ENCODE measurements at places on chromosomes 6 and 20.

DNA sequence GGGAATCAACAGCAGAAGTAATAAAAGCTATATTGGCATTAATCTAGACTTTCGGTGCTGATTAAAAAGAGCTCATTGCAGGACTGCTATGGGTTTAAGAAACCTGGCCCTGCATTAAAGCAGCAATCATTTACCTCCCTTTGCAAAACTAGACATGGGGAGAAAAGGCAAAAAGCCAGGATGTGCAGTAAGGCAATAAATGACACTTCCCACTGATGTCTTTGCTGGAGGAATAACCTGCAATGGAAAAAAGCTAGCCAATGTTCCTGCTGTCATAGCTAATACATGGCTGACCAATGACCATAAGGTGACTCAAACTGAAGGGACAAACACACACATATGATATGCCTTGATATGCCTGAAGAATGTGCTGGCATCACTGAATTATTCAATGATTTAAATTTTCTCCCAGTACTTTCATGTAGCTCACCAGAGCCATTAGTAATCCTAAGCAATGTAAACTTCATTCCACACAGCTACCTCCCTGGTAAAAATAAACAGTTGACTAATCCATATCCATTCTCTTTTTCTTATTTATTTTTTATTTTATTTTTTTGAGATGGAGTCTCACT is 8.7 kb downstream of the DNAAF9 start:
- no peak for DNase-seq

- no peak for DNase-seq
Observed at GRCh38 chr6:152265651-152266050, 371.5 kb downstream of the SYNE1 start.

GRCh38 chr6:1821513-1822183 is 211.9 kb downstream of the FOXC1 start:
- DNase-seq = no peak

- DNase-seq = no peak
Observed at GRCh38 chr6:165446331-165446730, 136.9 kb upstream of the C6orf118 start.

DNA sequence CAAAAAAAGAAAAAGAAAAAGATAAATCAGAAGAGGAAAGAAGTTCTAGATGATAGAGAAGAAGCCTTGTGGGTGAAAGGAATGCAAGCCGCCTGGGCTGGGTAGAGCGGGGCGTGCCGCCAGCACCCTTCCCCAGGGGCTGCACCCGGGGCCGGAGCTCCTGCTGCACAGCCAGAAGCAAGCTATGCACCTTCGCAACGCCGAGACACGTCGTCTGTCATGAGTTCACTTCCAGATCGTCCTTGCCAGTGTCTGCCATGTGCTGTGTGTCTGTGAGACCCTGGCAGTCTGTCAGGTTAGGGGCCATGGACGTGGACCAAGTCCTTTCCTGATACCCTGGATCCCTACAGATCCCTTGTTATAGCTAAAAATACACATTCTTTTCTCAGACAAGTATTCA is 25.5 kb upstream of the ADRM1 start:
- DNase-seq = no peak

DNA sequence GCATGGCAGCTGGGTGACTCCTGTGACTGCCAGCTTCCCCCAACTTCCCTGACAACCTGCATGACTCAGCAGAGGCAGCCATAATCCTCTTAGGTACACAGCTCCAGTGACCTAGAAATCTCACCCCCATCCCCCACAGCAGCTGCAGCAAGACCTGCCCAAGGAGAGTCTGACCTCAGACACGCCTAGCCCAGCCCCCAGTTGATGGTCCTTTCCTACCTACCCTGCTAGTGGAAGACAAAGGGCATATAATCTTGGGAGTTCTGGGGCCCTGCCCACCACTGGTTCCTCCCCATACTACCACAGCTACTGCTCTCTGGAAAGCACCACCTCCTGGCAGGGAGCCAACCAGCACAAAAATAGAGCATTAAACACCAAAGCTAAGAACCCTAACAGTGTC is 90.2 kb downstream of the F13A1 start:
- DNase-seq = no peak

DNA sequence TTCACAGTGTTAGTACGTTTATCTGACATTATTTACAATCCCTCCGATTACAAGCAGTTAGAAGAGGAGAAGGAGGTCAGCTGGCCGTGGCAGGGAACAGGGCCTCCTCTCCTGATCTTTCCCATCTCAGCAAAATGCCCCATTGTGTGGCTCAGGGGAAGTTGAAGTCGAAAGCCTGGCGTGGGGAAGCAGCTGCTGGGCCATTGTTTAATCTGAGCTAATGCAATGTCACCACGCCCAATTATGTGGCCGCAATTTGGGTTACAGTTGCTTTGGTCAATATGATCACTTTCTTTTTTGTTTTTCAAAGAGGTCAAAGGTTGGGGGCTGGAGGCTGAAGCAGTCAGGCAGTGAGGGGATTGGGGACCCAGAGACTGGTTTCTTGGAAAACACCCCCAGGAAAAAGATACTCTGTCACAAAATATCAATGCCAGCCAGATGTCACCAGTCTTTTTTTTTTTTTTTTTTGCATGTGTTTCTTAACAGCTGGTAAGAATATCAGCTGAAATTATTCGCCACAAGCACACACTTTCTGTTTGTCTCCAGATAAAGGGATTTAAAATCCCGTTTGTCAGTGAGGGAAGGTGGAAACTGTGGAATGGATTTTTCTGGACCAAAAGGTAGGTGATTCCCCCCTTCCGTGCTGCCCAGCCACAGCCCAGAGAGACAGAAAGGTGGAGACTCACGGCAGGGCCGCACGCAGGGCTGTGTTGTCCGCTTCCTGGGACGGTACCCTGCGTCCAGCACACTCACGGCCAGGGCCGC is 24.6 kb downstream of the DLL1 start:
- no peak for DNase-seq

GRCh38 chr6:110353457-110354001 is 4.6 kb downstream of the METTL24 start:
- no peak for DNase-seq

DNA sequence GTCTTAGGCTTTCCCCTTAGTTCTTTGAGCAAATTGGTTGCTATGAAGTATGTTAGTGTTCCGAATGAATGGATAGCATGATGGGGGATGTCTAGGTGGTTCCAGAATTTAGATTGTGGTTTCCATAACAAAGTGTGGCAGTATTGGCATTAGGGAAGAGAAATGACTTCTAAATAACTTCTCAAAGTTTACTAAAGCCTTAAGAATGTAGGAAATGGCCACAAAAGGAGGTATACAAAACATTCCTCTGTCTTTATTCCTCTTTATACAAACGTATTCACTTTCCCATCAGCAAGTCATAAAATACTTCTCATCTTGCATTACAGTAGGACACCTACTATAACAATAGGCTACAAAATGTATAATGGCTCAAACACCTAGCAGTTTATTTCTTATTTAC is 279.6 kb downstream of the ESR1 start:
- no peak for DNase-seq

- DNase-seq = no peak
Observed at GRCh38 chr6:137848672-137849071, 18.4 kb upstream of the TNFAIP3 start.

GRCh38 chr20:13800728-13801134 is 15.9 kb downstream of the NDUFAF5 start:
- no peak for DNase-seq

DNA sequence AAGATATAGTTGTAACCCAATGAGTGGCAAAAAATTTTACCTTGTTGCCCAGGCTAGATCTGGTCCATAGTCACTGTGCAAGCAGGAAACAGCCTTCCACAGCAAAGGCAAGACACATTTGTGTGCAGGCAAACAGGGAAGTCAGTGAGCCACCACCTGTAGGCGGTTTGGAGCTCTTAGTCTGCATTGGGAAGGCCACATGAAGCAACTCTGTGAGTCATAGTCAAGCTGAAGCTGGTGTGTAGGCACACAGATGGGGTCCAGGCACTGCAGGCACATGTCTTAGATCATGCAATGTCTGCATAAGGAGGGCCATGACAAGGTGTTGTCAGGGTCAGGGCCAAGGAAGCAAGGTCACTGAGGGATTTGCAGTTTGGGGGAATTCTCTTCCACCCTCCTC is 543.2 kb upstream of the EPHA7 start:
- DNase-seq = no peak

- no peak for DNase-seq
Observed at GRCh38 chr6:10451828-10452509, 37.1 kb upstream of the TFAP2A start.

DNA sequence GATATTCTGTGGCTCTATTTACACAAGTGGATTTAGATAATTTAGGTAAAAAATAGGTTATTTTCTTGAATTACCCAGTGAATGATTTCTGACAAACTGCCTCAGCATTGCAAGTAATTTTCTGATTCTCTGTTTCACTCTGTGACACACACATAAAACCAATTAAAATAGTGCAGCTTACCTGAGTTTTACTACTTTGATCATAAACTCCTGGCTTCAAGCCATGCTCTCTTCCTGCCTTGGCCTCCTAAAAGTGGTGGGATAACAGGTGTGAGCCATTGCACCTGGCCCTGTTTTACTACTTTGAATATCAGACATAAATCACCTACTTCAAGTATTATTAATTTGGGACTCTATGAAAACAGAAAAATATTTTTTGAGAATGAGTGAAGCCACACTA is 462.9 kb downstream of the ADGRB3 start:
- no peak for DNase-seq

DNA sequence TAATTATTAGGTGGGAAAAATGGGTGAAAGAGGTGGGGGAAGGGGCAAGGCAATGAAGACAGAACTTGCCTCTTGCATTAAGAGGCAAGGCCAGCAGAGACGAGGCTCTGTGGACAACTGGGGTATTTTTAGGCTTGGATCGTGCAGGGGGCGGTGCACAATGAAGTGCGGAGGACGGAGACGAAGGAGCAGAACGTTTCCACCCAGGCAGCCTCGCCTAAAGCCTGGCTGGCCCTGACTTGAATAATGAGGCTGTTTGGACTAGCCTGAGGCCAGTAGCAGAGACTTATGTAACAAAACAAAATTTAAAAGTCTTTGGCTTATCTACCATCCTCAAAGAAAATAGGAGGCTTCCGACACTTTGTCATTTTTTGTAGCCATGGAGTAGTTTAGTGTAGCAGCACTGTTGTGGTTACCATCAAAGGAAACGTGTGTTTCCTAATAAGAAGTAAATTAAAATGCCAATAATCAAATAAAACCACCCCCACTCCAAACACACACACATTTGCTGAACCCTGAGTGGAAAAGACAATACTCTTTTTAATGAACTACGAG is 370.0 kb upstream of the CNR1 start:
- DNase-seq = no peak

- no peak for DNase-seq
Observed at GRCh38 chr20:10309326-10309725, 90.7 kb downstream of the SNAP25 start.

DNA sequence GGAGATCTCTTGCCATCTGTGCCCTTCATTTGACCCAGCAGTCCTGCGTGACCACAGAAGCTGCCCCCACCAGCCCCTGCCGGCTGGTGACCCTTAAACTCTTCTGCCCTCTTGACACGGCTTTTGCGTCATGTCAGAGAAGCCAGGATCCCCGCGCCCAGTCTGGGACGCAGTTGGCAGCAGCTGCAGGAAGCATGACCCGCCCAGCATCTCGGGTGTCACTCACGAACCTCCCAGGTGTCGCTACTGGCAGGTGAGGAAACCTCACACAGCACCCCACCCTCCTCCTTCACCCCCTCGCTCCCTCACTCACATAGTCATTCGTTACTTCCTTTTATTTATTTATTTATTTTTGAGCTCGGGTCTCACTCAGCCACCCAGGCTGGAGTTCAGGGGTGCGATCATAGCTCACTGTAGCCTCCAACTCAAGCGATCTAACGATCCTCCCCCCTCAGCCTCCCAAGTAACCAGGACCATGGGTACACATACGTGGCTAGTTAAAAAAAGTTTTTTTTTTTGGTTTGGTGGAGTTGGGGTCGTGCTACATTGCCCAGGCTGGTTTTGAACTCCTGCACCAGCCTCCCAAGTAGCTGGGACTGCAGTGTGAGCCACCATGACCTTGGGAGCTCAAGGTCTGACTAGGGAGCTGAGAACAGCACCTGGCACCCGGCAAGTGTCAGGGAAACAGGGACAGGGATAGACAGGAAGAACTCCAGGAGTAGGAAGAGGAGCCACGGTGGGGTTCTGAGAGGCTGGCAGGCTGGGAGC is 14.1 kb upstream of the SPDEF start:
- DNase-seq = no peak

- DNase-seq = no peak
Observed at GRCh38 chr6:56620229-56620868, 22.3 kb downstream of the DST start.

DNA sequence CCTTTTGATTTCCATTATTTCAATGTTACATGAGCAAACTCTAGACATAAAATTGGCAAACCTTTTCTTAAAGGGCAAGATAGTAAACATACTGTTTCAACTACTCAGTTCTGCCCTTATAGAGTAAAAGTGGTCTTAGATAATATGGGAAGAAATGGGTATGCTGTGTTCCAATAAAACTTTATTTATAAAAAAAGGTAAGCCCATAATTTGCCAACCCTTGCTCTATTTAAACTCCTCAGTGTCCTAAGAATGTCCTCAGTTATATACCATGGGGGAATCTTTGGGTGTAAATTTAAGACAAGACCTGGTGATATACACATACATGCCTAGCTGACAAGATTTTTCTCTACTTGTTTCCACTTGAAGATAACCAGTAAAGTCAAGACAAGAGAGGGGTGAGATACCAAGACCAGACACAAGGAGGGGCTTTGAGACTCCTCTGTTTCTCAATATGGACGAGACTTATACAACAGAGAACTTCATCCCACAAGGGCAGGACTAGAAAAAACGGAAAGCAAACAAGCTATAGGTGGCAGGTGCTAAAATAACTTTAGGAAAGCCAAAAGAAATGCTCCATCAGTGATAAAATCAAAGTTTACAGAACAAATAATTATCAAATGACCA is 10.5 kb downstream of the SNX3 start:
- DNase-seq = no peak

- no peak for DNase-seq
Observed at GRCh38 chr6:154057098-154057497, 18.1 kb downstream of the OPRM1 start.

GRCh38 chr6:149896491-149896890 is 1.4 kb downstream of the RAET1E start:
- DNase-seq = no peak

DNA sequence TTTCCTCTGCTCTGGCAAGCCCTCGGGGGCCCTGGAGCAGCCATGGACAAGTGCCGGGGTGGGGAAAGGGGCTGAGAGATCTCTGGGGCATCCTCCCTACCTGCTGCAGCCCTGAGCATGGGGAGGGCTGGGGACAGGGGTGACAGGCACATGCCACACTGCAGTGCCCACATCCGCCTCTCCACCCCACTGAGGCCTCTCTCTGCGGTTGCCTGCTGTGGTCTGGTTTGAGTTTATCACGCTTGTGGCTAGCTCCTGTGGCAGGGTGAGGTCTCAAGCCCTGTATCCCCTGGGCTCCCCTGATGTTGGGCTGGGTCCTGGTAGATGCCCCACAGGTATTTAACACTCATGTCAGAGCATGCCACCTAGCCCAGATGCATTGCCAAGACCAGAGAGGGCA is 52.9 kb upstream of the MLN start:
- DNase-seq = no peak

GRCh38 chr6:53353624-53354023 is 4.9 kb upstream of the ELOVL5 start:
- no peak for DNase-seq

- no peak for DNase-seq
Observed at GRCh38 chr6:105181981-105182515, 2.2 kb upstream of the POPDC3 start.
